ENCODE measurements at places on chromosomes 6 and 20.

GRCh38 chr6:167526465-167527368 lies 201.8 kb downstream of the TTLL2 start:
- peaks cover 4% of the 10 kb centered on the region for H3K27me3 ChIP-seq
- H3K4me1 ChIP-seq, result no peaks in the 10 kb centered on the region
- DNase-seq, result no peak
- H3K36me3 ChIP-seq, result no peaks in the 10 kb centered on the region

DNA sequence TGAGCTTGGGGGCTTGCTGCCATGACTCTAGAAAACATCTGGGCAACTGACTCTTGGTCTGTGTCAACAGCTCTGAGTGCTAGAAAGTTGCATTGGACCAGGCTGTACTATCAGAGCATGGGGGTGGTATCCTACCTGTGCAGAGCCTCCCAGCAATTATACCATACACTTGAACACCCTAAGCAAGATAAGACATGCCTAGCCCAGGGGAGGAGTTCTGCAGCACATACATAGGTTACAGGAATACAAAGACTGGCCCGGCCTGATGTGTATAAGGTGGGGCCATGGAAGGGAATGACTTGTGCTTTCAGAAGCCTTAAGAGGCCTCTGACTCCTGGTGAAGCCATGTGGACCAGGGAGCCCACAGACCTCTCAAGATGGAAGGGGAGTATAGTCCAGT lies 11.4 kb upstream of the MOCS1 start:
- no peak overlapping the region for H3K27ac ChIP-seq
- H3K4me3 ChIP-seq, result no peak overlapping the region
- H3K27me3 ChIP-seq, result no peaks in the 10 kb centered on the region
- DNase-seq, result no peak
- H3K36me3 ChIP-seq, result no peaks in the 10 kb centered on the region
- H3K4me1 ChIP-seq, result peaks cover 4% of the 10 kb centered on the region

GRCh38 chr6:157974967-157975366 lies 6.7 kb upstream of the SYNJ2 start:
- H3K4me3 ChIP-seq, result no peak overlapping the region
- H3K4me1 ChIP-seq, result no peaks in the 10 kb centered on the region
- H3K27ac ChIP-seq, result no peak overlapping the region

DNA sequence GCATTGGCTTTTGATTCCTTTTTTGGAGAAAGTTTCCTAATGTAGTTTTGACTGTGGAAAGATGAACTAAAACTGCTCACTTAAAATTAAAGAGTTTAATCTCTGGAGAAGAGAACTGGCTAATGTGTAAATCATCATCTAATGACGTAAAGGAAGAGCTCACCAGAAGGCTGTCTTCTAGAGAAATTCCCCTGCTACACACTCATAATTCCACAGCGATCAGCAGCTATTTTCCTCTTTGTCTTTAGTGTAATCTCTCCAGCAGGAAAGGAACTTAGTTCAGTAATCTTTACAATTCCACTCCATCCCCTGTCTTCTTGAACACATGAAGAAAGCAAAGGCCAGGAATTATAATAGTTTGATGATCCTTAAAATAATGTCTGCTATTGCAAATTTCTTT lies 15.8 kb downstream of the SPTLC3 start:
- no peaks in the 10 kb centered on the region for H3K36me3 ChIP-seq
- no peak for DNase-seq
- H3K27ac ChIP-seq, result no peak overlapping the region
- no peaks in the 10 kb centered on the region for H3K4me1 ChIP-seq

GRCh38 chr6:85674604-85675003 lies 31.9 kb upstream of the SYNCRIP start:
- no peak overlapping the region for H3K27ac ChIP-seq
- no peaks in the 10 kb centered on the region for H3K27me3 ChIP-seq
- DNase-seq, result no peak
- no peaks in the 10 kb centered on the region for H3K4me1 ChIP-seq
- H3K36me3 ChIP-seq, result peaks cover 17% of the 10 kb centered on the region

DNA sequence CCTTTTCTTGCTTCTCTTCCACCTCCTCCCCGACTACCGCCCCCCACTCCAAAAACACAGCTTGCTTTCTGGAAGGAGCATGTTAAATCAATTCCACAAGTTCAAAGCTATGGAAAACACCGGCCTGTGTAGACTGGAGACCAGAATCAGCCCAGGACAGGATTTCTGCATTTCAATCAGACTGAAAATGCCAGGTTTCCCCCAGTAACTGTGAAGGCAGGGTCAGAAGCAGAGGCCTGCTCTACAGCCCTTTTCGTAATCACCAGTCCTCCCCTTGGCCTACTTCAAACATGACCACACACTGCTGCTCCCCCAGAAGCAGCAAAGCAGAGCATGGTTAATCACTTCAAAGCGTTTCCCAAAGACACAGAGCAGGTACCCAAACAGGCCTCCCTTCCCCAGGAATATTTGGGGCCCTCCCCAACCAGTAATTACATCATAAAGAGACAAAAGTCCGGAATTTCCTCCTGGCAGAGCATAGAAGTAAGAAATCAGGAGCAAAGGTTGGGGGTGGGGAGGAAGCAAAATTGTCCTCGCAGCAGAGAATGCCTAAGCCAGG lies 38.4 kb downstream of the ZMYND8 start:
- no peak overlapping the region for H3K4me3 ChIP-seq
- peaks cover 28% of the 10 kb centered on the region for H3K4me1 ChIP-seq
- H3K36me3 ChIP-seq, result no peaks in the 10 kb centered on the region

- H3K36me3 ChIP-seq, result no peaks in the 10 kb centered on the region
- no peak overlapping the region for H3K4me3 ChIP-seq
- H3K4me1 ChIP-seq, result peaks cover 8% of the 10 kb centered on the region
- no peak overlapping the region for H3K27ac ChIP-seq
- DNase-seq, result no peak
These were observed 166.9 kb upstream of the MCHR2 start for GRCh38 chr6:100160930-100161329.

DNA sequence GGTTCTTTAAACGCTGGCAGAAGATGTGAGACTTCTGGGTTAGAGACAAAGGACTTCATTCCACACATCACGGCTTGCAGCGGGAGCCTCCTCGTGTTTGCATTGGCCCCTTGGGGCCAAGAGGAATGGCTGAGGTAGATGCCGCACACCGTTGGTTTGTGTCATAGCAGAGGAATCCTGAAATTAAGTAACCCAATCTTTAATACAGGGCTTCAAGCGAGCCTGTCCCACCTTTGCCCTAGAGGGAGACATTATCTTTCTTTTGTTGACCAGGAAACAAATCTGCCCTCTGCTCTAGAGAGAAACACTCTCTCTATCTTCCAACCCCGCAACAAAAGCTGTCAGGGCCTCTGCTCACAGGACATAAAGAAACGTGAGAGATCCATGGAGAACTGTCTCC lies 277.5 kb upstream of the ZFP64 start:
- no peaks in the 10 kb centered on the region for H3K27me3 ChIP-seq
- H3K36me3 ChIP-seq, result no peaks in the 10 kb centered on the region
- no peak overlapping the region for H3K27ac ChIP-seq
- no peaks in the 10 kb centered on the region for H3K4me1 ChIP-seq
- no peak for DNase-seq

DNA sequence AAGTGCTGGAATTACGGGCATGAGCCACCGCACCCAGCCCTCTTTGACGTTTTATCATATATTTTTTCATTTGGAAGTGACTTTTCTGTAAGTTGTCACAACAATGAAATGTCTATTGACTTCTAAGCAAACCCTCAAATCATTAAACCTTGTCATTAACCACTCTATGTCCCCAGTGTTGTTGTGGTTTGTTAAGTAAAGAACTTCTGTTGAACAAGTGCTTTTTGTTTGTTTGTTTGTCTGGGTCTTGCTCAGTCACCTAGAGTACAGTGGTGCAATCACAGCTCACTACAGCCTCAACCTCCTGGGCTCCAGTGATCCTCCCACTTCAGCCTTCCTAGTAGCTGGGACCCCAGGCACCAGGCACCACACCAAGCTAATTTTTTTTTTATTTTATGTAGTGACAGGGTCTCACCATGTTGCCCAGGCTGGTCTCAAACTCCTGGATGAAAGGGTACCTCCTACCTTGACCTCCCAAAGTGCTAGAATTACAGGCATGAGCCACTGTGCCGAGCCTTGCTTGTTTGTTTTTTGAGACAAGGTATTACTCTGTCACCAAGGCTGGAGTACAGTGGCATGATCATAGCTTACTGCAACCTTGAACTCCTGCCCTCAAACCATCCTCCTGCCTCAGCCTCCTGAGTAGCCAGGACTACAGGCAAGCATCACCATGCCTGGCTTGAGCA lies 57.6 kb upstream of the LOC128125822 start:
- no peak overlapping the region for H3K4me3 ChIP-seq
- H3K27me3 ChIP-seq, result no peaks in the 10 kb centered on the region
- no peak for DNase-seq
- no peaks in the 10 kb centered on the region for H3K36me3 ChIP-seq
- H3K4me1 ChIP-seq, result no peaks in the 10 kb centered on the region

GRCh38 chr6:4693173-4693970 lies 82.8 kb upstream of the CDYL start:
- DNase-seq, result no peak
- no peak overlapping the region for H3K4me3 ChIP-seq
- H3K36me3 ChIP-seq, result no peaks in the 10 kb centered on the region
- H3K27ac ChIP-seq, result no peak overlapping the region
- H3K27me3 ChIP-seq, result no peaks in the 10 kb centered on the region

DNA sequence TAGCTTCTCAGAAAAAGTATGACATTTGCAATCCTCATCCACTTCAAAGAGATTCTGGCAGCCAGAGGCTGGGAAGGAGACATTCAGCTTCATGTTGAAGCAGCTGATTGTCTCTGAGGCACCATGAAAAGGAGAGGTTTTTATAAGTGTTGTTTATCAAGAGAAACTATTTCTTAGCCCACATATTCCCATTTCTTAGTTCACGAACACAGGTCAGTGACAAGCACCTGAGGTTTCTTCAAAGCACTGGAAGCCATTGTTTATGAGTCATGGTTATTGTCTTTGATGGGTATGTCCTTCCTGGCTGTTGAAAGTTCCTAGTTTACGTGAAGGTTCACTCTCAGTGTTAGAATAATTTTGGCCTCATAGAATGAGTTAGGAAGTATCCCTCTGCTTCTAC lies 3.0 kb upstream of the DDX43 start:
- DNase-seq, result no peak
- no peaks in the 10 kb centered on the region for H3K4me1 ChIP-seq
- no peaks in the 10 kb centered on the region for H3K36me3 ChIP-seq
- H3K27ac ChIP-seq, result no peak overlapping the region

- no peak overlapping the region for H3K27ac ChIP-seq
- H3K36me3 ChIP-seq, result no peaks in the 10 kb centered on the region
- no peak for DNase-seq
- H3K4me3 ChIP-seq, result no peak overlapping the region
These were observed 154.9 kb downstream of the SOX4 start for GRCh38 chr6:21748343-21749056.

DNA sequence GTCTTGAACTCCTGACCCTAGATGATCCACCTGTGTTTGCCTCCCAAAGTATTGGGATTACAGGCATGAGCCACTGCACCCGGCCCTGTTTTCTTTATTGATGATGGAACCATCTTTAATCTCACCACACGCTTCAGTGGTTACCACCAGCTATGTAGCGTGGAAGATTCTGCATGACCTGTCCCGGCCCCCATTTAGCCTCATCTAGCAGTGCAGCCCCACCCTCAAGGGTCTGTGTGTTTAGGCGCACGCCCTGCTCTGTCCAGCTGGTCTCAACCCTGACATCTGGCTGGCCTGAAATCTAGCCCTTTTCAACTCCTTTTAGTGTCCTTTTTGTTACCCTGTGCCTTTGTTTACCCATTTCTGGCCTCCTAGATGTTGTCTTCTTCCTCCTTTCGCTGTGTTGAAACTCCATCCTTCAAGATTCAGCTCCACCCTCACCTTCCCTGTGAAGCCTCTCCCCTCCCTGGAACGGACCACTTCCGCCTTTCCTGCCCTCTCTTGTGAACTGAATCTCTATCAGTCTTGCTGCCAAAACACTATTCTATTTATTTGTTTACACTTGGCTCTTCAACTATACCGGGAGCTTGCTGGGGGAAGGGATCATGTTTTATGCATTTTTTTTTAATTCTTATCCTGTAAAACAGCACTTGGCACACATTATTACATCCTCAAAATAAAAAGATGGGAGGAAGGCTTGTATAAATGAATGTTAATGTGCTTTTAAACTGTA lies 101.0 kb upstream of the MTHFD1L start:
- DNase-seq, result no peak
- H3K4me3 ChIP-seq, result no peak overlapping the region
- no peak overlapping the region for H3K27ac ChIP-seq

GRCh38 chr6:165602291-165602690 lies 60.8 kb downstream of the PDE10A start:
- DNase-seq, result no peak
- peaks cover 3% of the 10 kb centered on the region for H3K4me1 ChIP-seq
- H3K36me3 ChIP-seq, result no peaks in the 10 kb centered on the region
- H3K27me3 ChIP-seq, result no peaks in the 10 kb centered on the region
- no peak overlapping the region for H3K27ac ChIP-seq

GRCh38 chr6:124226396-124226795 lies 422.7 kb downstream of the NKAIN2 start:
- H3K4me3 ChIP-seq, result no peak overlapping the region
- H3K36me3 ChIP-seq, result no peaks in the 10 kb centered on the region
- H3K27me3 ChIP-seq, result no peaks in the 10 kb centered on the region
- no peak overlapping the region for H3K27ac ChIP-seq
- DNase-seq, result no peak

DNA sequence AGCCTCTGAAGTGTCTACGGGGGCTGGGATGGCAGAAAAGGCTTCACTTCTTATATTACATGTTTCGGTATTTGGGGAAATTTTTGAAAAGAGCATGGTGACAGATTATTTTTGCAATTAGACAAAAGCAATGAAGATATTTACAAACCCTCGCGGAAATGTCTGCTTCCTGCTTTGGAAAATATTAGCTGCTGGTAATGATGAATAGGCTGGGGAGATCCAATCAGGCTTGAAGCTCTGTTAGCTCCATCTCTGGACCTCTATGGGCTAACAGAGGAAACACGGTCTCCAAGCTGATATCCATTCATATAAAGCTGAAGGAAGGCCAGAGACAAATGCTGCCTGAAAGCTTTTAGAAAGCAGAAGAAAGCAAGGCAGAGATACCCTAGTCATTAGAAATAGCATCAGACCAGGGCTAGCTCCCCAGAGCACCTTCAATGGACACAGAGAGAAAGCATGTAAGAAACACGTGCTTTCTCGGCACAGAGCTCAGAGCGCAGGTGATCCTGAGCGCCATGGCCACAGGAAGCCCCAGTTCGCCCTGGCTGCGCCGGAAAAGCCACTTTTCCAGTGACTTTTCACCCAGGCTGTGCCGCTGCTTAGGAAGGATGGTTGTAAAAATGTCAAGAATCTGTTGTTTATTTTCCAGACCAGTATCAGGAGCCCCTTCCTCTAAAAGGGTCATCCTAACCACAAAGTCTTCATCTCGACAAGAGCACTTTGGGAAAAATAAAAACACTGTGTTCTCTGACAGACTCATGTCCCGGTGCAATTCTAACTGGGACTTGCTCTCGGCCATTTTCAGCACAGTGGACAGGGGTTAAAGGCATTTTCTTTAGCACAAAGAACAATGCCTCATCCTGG lies 68.5 kb upstream of the NFATC2 start:
- H3K27me3 ChIP-seq, result no peaks in the 10 kb centered on the region
- no peaks in the 10 kb centered on the region for H3K4me1 ChIP-seq
- no peaks in the 10 kb centered on the region for H3K36me3 ChIP-seq

- no peaks in the 10 kb centered on the region for H3K4me1 ChIP-seq
- no peak for DNase-seq
- no peaks in the 10 kb centered on the region for H3K36me3 ChIP-seq
- H3K27ac ChIP-seq, result no peak overlapping the region
- no peaks in the 10 kb centered on the region for H3K27me3 ChIP-seq
These were observed 356.1 kb downstream of the CBLN4 start for GRCh38 chr20:55649254-55649653.
